ENCODE measurements at places on chromosomes 3 and 15. TPM values are rescaled to one million over a fixed set of nuclear protein-coding genes. Genes with fewer than 3 reads are reported as not detected.

GRCh38 chr3:31733234-31733667 lies 200.5 kb downstream of the STT3B start:
- DNase-seq = no peak

Gene CCR9
- total RNA-seq = not detected

GRCh38 chr3:50128001-50128400 lies 27.1 kb upstream of the SEMA3F start:
- no peak for DNase-seq

GRCh38 chr3:5463991-5464390 lies 276.5 kb downstream of the EDEM1 start:
- no peak for DNase-seq

GRCh38 chr3:37103103-37103808 lies 71.1 kb downstream of the LRRFIP2 start:
- DNase-seq = no peak

DNA sequence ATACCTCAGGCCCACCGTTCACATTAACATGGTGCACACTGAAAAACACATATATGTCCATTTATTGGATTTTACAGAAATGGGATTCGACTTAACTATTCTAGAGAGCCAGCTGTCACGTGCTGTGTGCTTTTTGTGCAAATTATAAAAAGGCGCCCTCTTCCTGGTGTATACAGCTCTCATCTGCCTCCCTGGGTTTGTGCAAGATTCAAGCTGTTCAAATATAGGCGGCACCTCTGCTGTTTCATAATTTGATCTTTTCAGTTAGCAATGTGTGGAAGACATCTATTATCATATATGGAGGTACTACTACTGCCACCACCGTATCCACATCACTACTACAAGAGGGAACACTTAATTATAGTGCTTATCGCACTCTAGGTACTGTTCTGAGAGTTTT lies 187.6 kb downstream of the EBLN2 start:
- DNase-seq = no peak

DNA sequence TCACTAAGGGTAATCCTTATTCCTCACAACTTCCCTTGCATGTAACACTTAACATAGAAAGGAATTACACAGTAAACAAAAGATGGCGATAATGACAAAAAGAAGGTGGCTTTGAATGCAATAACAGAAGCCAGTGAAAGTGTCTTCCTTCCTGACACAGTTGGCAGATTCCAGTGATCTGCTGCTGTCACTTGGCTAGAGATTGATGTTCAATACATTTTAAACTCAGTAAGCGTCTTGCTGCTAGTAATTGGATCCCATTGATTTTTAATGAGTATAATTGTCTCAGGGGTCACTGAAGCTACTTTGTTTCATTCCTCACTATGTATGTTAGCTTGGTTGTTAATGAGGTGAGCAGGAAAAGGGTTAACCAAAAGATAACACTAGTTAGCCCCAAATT lies 692.7 kb downstream of the NTRK3 start:
- no peak for DNase-seq

GRCh38 chr3:63364495-63364894 lies 86.4 kb downstream of the SYNPR start:
- no peak for DNase-seq

DNA sequence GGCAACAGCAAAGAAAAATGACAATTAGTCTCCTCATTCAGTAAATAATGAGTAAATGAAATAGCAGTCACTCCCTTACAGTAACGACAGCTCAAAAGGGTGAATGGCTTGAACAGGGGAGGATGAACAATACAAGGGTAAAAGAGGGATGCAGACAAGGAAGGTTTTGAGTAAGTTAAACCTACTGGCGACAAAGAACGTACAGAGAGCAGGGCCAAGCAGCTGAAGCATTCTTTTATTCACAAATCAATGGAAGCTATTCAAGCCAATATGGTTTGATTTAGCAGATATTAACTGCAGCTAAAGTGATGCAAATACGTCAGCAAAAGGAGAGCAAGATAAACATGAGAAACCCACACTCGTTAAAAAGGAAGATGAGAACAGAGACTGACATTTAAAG lies 90.7 kb upstream of the ICE2 start:
- DNase-seq = no peak

- no peak for DNase-seq
These were observed 45.7 kb upstream of the PTX3 start for GRCh38 chr3:157390713-157391515.

Gene GOLGA8S
- total RNA-seq = 0.31 TPM

All from activated CD4-positive, alpha-beta T cell treated with anti-CD3 and anti-CD28 coated beads, Interleukin-2, amount 10 ng/mL, durations not matched to agents 7 days and 5 days (primary cell).